ENCODE measurements at places on chromosomes 5 and 9.

DNA sequence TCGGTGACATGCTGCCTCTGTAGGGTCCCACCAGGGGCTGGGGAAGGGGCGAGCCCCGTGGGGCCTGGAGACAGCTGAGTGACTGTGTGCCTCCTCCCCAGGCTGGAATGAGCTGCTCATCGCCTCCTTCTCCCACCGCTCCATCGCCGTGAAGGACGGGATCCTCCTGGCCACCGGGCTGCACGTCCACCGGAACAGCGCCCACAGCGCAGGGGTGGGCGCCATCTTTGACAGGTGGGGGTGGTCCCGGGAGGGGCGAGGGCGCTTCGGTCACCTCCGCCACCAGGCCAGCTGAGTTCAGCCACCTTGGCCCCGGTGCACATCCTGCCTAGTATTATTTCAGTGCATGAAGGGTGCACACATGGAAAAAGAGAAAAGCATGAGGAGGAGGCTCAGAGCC is 102.8 kb downstream of the RXRA start:
- DNase-seq, result no peak

DNA sequence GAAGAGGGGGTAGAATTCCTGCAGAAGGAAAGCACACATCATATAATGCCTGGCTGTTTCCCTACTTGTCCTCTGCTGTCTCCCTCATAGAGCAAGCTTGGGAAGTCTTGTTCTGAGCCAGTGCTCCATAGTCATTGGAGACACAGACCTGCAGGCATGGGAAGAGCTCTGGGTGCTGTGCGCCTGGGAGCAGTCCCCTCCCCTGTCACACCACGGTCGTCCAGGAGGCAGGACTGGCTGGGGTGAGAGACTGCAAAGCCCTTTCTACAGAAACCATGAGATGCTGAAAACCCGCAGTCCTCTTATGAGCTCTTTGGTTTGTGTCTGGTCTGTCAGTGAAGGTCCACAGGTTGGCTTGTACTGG is 64.6 kb downstream of the GPR21 start:
- no peak for DNase-seq

- peak; percentile 3 for DNase-seq
These were observed 230.7 kb upstream of the SGCD start for GRCh38 chr5:156096259-156096658.

GRCh38 chr5:52893105-52893504 is 96.0 kb upstream of the ITGA2 start:
- DNase-seq, result peak; percentile 65

DNA sequence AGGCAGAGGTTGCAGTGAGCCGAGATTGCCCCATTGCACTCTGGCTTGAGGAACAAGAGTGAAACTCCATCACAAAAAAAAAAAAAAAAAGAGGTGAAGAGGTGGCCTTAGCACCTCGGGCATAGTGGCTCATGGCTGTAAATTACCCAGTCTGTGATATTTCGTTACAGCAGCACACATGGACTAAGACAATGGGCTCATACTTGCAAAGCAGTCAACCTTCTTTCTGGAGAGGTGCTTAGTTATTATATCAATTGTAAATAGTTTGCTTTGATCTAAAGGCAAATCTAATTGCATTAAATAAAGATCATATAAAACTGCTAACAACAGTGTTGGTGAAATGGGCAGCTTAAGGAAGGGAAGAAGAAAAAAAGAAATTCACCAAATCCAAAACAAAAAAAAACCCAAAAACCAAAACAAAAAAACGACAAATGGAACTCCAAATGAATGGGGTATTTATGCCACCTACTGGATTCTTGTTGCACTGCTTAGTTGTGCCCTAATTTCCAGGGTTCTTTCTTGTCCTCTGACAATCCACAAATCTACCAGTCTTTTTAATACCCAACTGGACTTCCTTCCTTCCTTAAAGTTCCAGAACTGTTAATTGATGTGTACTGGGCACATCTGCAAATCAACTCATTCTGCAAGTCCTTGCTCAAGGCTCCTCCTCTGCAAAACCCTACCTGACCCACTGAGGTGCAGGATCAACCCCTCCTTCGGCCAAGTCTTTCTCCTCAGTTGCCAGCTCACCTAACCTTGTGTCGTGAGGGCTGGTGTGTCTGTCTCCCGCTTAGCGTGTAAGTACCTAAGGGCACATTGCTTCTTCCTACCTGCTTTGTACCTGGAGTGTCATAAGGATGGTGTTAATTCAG is 35.0 kb upstream of the DMRT1 start:
- peak; percentile 36 for DNase-seq

DNA sequence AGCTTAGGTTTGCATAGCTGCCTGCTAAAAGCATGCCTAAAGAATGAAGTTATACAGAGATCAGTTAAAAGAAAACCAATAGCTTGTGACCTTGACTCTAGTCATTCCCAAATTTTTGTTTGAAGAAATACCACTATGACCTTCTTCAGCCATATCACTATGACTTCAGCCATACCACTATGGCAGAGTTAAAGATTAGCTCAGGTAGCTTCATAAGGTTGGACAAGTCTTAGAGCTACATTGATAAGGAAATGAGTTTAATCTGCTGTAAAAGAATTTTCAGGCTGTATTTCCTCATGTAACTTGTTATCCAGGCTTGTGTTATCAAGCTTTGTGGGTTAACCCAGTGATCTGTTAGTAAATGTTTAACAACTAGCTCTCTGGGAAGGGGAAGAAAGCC is 30.7 kb downstream of the C6 start:
- no peak for DNase-seq

DNA sequence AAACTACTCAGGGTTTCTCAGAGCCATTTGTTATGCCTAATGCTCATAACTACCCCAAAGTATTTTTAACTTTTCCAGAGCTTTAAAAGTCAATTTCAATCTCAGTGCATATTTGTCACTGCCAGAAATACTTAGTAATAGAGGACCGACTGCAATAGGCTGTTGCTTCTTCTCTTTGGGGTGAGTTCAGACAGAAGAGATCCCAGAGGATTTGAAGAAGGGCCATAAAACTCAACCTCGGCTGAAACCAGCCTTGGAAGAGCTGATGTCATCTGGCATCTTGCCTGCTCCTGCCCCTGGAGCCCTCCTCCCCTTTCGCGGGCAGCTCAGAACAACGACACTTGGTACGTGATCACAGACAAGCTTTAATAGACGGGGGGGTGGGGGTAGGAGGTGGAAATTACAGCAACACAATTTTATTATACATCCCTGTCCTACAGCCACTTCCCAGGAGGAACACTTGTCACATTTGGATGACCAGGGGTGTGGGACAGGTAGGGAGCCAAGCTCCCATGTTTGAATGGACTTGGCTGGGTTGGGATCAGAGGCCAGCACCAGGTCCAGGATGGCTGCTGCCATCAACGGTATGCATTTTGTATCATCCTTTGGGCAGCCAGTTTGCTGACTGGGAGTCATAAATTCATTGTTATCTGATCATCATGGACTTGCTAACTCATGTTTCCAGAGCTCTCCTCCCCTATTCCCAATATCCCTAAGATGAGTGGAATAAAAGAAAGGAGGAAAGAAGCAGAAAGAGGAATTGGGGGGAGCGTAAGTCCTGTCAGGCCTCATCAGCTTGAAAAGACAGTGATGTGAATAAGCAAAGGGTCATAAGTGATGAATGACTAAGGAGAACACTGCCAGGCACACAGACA is 186.6 kb upstream of the PANK3 start:
- DNase-seq, result peak; percentile 33

GRCh38 chr5:163424836-163425235 is 12.6 kb upstream of the CCNG1 start:
- DNase-seq, result no peak
